ENCODE measurements at places on chromosomes 3 and 15. TPM values are rescaled to one million over a fixed set of nuclear protein-coding genes. Genes with fewer than 3 reads are reported as not detected.

Gene CIDEC
- 153 TPM for total RNA-seq

Gene ATP13A5
- 2.3 TPM for total RNA-seq

DNA sequence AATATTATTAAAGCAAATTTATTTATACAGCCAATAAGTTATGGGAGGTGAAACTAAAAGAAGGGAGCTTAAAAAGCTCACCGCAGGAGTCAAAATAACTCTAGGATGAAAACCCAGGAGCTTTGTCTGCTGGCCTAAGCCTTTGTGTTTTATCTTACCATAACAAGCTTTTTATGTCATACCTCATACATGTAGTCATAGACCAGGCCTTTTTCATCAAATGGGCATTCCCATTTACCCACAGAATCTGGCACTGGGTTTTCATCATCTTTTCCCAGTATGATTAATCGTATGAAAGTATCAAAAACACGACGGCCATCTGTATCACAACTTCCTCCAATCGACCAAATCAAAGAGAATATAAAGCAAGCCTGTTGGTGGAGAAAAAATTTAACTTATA, 122.8 kb downstream of the DNAH12 start:
- DNase-seq: no peak

GRCh38 chr3:46416125-46416810, 9.2 kb downstream of the CCRL2 start:
- DNase-seq: no peak

DNA sequence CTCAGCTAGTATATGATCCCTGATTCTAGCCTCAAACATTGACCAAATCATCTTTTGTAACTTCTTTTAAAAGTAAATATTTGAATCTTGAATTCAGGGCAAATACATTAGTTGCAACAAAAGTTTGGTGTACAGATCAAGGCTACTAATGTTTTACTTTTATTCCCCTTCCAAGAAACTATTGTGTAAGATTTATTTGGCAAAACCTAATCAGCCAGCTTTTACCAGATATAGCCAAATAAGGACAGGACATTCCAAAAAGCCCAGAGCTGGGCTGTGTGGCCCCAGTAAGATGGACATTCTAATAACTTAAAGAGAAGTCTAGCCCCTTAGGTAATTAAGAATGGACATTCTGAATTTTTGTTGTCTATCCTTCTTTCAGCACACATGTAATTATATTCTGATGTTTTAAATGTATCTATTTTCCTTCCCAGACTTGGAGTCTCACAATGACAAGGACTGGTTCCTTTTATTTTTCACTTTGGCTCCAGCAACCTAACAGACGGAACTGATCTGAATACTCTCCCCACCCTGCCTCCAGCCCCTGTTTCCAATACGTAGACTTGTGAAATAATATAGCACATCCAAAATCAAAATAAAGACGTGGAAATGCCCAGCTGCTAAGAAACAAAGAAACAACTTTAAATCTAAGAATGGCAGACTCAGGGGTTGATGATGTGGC, 48.1 kb downstream of the STARD5 start:
- no peak for DNase-seq

- DNase-seq: no peak
Measured at GRCh38 chr15:69289342-69290146, 9.2 kb upstream of the PAQR5 start.

Measured in breast epithelium (tissue), 4 donors.